ENCODE measurements at places on chromosomes 3 and 15.

DNA sequence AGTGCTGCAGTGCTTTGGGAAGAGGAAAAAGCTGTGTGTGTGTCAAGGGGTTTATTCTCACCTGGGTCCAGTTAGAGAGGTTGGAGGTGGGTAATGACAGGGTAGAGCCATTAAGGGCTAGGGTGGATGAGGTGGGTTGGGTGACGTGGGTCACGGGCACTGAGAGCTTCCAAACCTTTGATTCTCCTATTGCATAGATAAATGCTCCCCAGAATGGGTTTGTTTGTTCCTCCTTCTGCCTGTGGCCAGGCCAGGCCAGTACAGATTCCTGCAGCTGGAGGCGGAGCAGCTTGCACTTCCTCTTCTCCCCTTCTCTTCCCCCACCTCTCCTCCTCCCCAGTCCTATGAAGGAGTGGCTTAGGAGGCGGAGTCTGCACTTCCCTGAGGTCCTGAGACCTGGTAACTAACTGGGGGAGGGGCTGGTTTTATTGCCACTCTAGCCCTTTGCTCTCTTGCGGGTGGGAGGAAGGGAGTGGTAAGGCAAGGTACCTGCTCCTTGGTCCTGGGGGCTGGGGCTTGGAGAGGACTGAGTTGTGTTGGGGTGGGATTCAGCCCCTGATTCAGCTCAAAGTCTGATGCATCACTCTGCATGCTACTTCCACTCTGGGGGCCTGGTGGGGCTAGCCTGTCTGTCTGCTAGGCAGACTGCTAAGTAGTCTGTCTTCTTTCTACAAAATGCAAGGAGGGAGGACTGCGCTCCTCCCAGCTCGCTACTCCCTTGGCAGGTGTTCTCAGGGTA is 3.5 kb downstream of the SPINT1 start:
- no peak for DNase-seq

- DNase-seq, result no peak
These were observed 94.5 kb upstream of the DLG1 start for GRCh38 chr3:197392961-197393360.

DNA sequence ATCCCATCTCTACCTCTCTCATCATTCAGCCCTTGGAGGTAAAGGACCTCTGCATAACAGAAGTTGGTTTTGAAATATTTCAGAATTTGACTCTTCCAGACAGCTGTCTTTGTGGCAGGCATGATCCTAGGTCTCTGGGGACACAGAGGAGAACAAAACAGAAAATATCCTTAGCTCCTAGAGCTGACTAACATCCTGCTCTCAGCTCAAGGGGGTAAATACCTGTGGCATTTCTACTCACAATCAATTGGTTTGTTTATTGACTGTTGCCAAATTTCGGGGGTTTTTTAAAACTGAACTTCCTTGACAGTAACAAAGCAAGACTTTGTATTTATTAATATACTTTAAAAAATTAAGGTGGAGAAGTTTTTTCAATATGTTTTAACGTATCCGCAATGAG is 78.8 kb downstream of the EOMES start:
- no peak for DNase-seq

DNA sequence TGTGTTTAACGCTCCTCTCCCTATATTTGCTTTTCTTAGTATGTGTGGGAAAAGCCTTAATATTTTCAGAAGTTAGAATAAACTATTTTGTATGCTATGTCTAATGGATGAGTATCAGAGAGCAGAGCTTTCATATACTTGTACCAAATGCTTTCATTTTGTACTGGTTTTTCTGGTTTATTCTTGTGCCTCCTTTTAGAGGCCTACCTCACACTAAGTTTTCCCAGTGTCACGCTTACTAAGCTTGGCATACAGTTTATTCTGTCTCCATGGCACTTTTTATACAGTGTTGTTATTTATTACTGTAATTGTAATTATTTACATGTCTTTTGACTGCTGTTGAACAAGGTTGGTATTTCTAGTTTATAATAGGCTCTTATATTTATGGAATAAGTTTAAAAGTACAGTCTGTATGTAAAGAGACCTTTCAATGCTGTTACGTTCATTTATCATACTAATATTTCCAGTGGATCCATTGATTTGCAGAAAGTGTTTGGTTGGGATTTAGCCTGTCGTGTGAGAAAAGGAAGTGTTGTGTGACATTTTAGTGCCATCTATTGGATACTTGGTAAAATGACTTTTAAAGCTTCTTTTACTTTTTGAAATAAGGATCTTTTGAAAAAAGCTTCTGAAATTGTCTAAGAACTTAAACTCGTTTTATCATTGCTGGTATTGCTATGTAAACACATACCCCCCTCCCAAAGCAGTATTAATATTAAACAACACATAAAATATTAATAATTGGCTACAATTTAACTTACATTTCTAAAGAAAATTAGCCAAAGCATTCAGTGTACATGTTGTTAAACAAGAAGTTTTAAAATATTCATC is 5.2 kb upstream of the EBLN2 start:
- DNase-seq, result peak; percentile 10

DNA sequence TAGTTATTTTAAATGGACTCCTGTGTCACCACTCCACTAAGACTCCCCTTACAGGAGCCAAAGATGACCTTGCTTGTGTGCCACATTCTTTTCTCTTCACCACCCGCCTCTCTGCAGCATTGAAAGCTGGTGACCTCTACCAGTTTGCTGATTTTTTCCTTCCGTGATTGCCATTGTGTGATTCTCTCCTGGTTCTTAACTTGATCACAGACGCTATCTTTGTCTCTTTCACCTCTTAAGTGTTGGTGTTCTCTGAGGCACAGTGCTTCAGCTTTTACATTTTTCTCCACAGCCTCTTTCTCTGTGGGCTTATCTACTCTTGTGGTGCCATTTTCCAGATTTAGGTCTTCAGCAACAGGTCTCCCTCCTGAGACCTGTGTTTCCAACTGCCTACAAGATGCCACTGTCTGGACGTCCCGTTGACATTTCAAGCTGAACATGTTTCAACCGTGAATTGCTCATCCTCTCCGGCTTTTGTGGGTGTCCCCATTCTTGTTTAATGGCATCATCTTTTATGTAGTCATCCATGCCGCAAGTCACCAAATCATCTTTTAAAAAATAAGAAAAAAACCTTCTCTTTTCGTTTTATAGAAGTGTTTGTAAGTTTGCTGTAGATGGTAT is 26.5 kb downstream of the IQGAP1 start:
- DNase-seq, result no peak

- DNase-seq, result no peak
These were observed 24.5 kb upstream of the EBLN2 start for GRCh38 chr3:73036694-73037591.

DNA sequence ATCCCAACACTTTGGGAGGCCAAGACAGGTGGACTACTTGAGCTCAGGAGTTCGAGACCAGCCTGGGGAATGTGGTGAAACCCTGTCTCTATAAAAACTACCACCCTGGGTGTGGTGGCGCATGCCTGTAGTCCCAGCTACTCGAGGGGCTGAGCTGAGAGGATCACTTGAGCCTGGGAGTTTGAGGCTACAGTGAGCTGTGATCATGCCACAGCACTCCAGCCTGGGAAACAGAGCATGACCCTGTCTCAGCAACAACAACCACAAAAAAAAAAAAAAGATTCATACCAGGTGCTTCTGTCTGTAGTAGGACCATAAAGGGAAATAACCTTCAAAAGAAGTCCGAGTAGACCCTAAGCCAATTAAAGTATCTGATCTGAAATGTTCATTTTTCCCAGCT is 94.5 kb downstream of the SERPINI1 start:
- no peak for DNase-seq

DNA sequence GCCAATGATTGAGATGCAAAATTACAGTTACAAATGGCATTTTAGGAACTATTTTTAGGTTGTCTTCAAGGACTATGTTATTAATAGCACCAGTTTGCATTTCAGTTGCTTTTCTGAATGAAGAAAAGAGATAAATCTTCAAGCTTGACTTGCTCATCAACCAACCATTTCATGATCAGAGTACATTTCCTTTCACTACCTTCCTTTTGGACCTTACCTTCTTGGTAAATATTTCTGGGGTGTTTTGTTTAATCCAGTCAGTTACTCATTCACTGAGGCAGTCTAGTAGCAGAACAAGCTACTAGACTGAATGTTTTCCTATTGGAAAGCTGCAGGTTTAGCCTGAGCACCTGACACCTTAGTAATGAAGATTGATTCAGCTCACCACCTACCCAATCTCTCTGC is 8.2 kb downstream of the SLC27A2 start:
- no peak for DNase-seq
